ENCODE measurements at places on chromosomes 7 and 10.
A peak's percentile ranks its signal among the peaks of the same experiment; 100 is the strongest.

GRCh38 chr7:41809529-41809939, 106.6 kb upstream of the INHBA start:
- no peak for DNase-seq

- DNase-seq = no peak
Observed at GRCh38 chr10:42615419-42615818, 23.0 kb downstream of the ZNF33B start.

DNA sequence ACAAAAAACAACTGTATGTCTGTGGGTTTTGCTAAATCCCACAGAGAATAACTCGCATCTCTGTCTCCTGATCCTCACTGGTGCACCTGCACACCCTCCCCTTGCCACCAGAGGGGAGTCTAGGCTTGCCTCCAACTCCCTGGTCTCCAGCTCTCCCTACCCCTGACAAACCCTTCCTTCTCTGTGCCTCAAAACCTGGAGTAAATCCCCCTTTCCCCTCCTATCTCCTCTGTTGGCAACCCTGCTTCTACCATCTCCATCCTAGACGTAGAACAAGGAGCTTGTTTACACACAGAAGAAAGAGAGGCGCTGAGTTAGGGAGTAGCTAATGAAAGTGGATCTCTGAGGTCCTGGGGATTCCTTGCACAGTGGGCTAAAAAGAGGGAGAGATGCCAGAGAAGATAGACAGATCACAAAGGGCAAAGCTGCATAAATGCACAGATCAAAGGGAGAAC, 6.0 kb downstream of the MBLAC1 start:
- DNase-seq = peak; percentile 13

DNA sequence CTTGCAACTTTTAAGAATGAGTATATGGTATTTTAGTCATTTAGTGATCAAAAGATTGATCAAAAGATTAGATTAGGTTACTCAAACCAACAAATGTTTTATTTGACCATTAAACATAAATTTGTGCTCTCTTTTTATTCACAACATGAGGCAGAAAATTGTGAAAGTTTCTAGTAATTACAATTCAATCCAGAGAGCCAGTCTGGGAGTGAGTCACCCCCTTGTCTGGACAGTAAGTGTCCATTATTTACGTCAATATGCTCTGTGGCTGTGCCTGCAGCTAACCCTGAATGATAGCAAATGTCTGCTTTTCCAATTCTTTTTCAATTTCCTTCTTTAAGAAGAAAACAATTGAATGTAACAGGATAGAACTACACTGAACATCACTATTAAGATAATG, 27.9 kb downstream of the GNG11 start:
- DNase-seq = no peak

DNA sequence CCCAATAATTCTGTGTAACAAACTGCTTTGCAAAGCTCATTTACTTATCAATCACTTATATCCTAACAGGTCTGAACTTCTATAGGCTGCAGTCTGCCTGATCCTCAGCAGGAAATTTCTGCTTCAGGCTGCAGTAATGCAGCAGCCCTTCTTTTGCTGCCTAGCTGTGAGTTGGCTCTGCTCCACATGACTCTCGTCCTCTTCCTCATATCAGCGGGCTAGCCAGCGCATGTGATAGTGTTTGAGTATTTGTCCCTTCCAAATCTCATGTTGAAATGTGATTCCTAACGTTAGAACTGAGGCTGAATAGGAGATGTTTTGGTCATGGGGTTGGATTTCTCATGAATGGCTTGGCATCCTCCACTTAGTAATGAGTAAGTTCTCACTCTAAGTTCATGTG, 387.8 kb downstream of the SEMA3D start:
- DNase-seq = no peak

GRCh38 chr7:141014125-141014523, 628 bp downstream of the MRPS33 start:
- DNase-seq = no peak

DNA sequence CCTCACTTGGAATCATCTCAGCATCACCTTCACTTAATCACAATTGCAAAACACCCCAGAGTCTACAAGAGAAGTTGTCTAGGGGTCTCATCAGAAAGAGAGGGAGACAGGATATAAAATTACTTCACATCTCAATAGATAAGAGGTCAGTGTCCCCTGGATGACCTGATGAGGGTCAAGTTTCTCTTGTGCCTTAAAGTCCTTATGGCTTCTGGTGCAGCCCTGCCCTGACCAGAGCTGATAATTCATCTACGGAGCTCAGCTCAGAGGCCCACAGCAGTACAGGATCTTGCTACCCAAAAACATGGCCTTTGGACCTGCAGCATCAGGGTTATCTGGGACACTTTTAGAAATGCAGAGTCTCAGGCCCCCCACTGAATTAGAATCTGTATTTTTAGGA, 111.1 kb upstream of the GLI3 start:
- DNase-seq = no peak

DNA sequence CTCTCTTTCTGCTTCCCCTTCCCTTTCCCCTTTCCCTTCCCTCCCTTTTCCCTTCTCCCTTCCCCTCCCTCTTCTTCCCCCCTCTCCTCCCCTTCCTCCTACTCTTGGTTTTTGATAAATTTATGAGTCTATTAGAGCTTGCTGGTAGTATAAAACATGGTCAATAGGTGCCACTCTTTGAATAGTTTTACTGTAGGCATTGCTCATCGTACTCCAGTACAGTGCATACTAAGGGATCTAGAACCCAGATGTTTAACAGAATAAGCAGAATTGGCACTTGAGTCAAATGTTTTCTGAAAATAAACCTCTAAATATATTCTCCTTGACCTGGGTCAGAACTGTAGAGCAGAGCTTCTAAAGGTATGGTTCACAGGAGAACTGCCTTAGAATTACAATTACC, 126.7 kb downstream of the SORCS3 start:
- no peak for DNase-seq

GRCh38 chr7:2450198-2451107, 25.7 kb downstream of the GRIFIN start:
- no peak for DNase-seq

DNA sequence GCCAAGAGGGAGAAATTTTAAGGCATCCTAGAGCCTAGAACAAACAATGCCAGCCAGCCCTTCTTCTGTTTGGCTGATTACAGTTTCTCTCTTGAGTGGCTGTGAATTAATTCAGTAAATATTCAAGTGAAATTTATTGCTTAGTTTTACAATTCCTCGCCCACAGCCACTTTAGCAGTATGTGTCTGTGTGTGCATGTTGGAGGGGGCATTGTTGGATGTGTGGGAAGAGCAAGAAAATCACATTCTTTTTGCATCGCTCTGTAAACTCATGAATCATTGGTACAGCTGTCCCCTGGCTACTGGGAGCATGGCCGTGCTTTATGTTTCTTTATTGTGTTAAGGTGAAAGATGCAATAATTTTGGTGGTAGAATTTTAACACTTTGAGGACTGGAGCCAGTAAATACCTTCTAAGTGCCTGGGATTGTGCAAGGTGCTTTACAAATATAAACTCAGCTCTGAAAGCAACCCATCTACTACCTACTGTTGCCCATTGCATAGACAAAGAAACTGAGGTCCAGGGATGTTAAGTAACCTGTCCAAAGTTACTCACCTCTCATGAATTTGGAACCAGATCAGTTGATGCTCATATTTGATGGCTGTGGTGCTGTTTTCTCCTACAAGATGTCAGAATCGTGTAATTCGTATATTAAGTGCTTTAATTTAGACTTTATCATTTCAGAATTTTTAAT, 89.9 kb upstream of the BTBD16 start:
- DNase-seq = no peak

DNA sequence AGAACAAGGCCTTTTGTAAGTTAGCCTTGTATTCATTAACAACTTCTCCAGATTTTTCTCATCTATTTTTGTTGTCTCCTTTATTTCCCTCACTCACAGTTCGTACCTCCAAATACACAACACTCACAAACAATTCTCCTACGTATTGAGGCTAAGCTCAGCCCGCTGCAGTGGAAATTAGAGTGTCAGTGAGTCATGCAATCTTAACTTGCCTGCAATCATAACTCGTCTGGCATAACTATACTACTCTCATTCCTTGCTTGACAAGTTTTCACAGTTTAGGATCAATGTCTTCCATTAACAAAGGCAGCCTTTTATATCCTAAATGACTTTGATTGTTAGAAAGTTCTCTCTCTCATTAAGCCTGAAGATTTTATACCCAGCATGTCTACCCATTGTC, 23.8 kb downstream of the TMEM196 start:
- no peak for DNase-seq

GRCh38 chr7:37738321-37738720, 54.8 kb downstream of the GPR141 start:
- DNase-seq = no peak

- DNase-seq = no peak
Observed at GRCh38 chr7:114414156-114415063, at the start of gene FOXP2. FOXP2 (plus strand) TSS chr7:114414815; CDS start chr7:114426512, 11,697 bp downstream.

DNA sequence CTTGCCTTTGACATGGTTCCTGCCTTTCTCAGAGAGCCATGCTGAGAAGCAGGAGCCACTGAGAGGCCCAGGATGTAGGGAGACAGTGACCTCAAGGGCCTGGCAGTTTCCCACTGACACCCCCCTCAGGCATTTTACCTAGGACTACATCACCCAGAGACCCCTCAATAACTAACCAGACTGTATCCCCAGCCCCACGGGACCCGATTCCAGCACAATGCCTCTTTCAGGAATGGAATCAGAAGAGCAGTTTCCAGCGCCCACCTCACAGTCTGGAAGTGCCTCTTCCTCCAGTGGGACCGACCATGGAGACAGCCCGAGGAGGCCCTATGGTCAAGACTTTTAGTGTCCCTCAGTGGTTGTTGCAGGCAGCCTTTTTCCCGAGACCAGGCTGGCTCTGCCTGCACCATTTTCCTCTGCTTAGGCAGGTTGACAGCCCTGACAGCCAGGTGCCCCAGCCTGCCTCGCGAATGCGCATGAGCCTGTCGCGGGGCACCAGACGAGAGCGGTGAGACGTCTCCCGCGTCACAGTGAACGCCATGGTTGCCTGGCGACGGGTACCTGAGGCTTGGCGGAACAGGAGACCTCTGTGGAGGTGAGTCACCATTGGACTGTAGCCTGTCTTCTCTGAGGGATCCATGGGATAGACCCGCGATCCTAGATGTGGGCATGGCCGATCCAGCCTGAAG, 28.4 kb upstream of the ZNF273 start:
- DNase-seq = no peak

- DNase-seq = no peak
Observed at GRCh38 chr7:41470081-41470480, 232.8 kb downstream of the INHBA start.

GRCh38 chr7:35762781-35763180, 38.1 kb upstream of the SEPTIN7 start:
- no peak for DNase-seq

DNA sequence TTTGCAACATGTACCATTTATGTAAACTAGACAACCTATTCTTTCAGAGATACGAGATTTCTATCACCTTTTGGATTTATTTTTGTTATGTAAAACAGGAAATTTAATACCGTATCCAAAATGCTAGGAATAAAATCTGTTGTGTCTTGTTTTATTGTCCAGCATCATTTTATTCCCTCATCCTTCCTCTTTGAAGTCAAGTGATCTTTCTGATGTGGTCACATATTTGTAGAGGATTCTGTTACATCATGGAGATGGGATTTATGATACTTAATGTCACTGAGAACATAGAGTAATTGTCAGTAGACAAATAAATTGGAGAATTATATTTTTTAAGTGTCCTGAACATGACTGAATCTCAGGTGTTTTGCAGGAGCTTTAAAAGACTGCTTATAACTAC, 64.7 kb downstream of the ZNF277 start:
- no peak for DNase-seq

DNA sequence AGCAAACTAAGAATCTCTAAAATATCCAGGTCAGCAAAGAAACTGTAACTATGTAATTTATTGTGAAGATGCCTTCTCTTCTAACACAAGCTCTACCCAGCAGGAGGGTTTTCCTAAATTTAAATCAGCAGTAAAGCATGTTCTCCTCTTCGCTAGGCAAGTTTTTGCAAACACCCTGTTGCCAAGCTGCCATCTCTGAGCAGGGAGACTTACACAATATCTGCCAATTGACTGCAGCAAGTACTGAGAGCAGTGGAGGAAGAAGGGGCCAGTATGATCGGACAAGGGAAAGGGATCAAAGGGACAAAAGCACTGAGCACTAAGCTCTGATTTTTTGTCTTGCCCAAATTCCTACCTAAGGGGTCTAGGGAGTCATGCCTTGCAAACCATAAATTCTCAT, 16.0 kb upstream of the LANCL2 start:
- no peak for DNase-seq

GRCh38 chr7:21579341-21580072, 36.7 kb downstream of the DNAH11 start:
- no peak for DNase-seq

GRCh38 chr10:48478469-48478868, 126.4 kb downstream of the ARHGAP22 start:
- DNase-seq = no peak

GRCh38 chr10:54133203-54133602, 667.8 kb downstream of the PCDH15 start:
- DNase-seq = no peak

DNA sequence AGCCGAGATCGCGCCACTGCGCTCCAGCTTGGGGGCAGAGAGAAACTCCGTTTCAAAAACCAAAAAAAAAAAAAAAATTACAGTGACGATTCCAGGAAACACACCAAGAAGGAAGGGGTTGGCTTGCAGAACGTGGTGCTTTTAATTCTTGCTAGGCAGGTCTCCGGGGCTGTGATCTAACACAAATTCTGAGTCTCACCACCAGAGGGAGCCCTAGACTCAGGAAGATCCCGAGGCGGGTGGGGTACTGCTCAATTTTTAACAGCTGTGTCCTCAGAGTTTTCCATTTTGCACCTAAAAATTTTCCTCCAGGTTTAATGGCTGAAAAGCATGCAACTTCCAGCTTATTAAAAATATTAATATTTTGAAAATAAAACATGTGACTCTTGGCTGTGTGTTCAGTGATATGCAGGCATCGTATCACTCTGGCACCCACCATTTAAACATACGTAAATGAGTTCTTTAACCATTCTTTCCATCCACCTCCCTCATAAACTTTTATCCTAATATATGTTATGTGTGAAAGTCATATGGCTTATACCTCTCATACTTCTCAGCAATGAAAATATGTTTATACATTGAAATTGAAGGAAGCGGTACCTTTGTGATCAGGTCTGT, 26.5 kb upstream of the NUB1 start:
- DNase-seq = peak; percentile 35

GRCh38 chr10:45224219-45224841, 91.1 kb downstream of the OR13A1 start:
- no peak for DNase-seq

GRCh38 chr10:4704034-4704545, 121.9 kb upstream of the AKR1E2 start:
- no peak for DNase-seq

- no peak for DNase-seq
Observed at GRCh38 chr7:74043523-74043951, 15.6 kb downstream of the ELN start.

DNA sequence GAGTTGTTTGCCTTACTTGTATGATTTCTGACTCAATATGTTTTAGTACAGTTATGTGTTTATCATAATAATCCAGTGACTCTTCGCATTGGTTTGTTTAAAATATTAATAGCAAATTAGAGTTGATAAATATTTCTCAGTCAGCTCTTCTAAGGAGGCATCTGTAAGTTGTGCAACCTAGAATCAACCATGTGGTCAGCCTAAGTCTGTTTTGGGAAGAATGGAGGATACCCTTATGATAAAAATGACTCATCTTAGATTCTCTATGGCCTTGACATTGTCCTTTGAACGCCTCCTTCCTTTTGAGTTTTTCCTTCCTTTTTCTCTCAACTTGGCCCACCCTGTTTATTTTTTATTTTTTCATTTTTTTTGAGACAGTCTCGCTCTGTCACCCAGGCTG, 18.8 kb downstream of the DNAJC9 start:
- no peak for DNase-seq

- DNase-seq = no peak
Observed at GRCh38 chr7:104059103-104059502, 69.6 kb upstream of the RELN start.
